ENCODE measurements at places on chromosomes 12 and 14.

DNA sequence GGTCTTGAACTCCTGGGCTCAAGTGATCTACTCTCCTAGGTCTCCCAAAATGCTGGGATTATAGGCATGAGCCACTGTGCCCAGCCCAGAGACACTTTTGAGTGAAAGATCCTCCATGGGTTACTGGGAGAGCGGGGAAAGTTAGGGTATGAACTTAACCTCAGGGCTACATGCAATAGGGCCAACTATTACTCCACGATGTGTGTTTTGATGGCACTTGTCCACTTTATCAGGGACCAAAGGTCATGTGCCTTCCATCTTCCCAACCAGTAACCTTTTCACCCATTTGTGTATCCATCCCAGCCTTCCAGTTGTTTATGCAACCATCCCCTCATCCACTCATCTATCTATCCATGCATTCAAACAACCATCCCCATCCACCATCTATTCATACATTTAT, 60.6 kb upstream of the NOS1 start:
- no peak for DNase-seq

GRCh38 chr14:57495416-57495815, 1.8 kb upstream of the CCDC198 start:
- no peak for DNase-seq

GRCh38 chr12:14263742-14264141, 101.7 kb upstream of the ATF7IP start:
- no peak for DNase-seq

GRCh38 chr12:124774462-124775167, 89.0 kb downstream of the SCARB1 start:
- peak; percentile 46 for DNase-seq

- DNase-seq = no peak
These were observed 44.8 kb downstream of the RASSF3 start for GRCh38 chr12:64655141-64655540.
